ENCODE measurements at places on chromosomes 2 and 18.

DNA sequence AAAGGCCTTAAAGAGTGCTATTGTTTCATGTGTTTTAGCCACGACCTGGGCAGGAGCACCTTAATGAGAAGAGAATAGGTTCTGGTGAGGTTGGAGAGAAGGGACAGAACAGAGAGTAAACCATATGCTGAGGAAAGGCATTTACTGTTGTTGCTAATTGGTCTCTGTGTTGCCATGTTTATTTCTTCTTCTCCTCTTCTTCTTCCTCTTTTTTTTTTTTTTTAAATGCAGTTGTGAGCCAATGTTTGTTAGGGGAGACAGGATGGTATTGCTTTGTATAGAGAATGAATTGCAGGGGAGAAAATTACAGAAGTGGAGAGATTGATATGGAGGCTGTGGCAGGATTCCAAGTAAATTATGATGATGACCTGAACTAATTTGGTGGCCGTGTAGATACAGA, 2.6 kb downstream of the SCN9A start:
- DNase-seq: no peak

- DNase-seq: no peak
Observed at GRCh38 chr2:9757501-9758264, 85.6 kb upstream of the TAF1B start.

DNA sequence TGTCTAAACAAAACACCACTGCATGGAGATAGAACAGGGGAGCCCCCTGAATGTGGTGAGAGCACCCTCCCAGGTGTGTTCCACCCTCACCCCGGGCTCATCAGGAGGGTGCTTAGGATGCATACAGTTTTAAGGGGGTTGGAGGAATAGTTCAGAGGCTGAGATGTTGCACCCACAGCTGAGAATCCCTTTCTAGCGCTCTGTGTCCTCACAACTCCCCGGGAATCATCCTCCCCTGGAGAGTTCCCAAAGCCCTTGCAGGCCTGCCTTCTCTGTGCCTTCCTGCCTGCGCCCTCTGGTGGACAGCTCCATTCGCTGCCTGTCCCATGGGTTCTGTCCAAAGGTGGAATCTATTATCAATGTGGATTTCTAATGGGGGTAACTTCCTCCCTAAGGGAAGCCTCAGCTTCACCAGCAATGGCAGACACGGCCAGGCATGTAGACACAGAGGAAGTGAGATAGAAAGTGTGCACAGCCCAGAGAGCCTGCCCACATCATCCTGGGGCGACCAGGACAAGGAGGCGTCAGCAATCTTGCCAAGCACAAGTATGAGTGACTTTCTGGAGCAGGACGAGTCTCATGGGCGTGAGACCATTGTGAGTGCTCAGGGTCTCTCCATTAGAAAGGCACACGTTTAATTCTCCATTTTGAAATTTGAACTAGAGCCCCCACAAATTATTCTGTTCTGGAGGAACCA, 1.2 kb upstream of the UGT1A5 start:
- DNase-seq: no peak

DNA sequence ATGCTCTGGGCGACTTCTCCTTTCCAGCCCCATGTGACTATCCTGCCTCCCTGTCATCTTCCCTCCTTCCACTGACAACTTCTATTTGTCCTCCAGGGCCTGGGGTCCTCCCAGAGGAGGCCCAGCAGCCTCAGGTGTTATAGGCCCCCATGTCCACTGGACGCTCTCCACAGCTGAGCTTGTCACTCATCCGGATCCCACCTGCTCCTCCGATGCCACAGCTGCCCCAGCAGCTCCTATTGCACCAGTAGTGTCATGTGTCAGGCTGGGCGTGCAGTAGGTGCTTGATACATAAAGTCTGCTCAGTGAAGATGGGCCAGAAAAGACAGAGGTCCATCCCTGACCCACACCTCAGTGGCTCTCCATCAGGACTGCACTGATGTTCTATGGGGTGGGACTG, 305.7 kb upstream of the MYT1L start:
- no peak for DNase-seq

DNA sequence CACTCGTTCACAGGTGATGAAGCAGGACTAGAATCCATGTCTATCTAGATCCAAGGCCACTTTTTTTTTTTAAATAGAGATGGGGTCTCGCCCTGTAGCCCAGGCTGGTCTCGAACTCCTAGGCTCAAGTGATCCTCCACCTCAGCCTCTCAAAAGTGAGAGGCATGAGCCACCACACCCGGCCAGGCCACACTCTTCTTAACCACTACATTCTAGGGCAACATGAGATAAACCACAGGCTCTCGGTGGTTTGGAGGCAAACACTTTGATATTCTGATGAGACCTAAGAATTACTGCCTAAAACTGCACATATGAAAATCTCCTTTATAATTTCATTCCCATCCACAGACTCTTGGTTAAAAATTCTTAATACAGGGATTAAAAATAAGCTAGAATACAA, 51.8 kb downstream of the USP34 start:
- no peak for DNase-seq

- DNase-seq: no peak
Observed at GRCh38 chr2:135320465-135321355, 210.3 kb downstream of the ZRANB3 start.

- DNase-seq: no peak
Observed at GRCh38 chr18:23204589-23205235, 69.4 kb downstream of the CABLES1 start.

GRCh38 chr18:45456090-45457021, 158.9 kb upstream of the SLC14A2 start:
- DNase-seq: no peak

GRCh38 chr2:241848761-241849615, 9.7 kb downstream of the PDCD1 start:
- no peak for DNase-seq

DNA sequence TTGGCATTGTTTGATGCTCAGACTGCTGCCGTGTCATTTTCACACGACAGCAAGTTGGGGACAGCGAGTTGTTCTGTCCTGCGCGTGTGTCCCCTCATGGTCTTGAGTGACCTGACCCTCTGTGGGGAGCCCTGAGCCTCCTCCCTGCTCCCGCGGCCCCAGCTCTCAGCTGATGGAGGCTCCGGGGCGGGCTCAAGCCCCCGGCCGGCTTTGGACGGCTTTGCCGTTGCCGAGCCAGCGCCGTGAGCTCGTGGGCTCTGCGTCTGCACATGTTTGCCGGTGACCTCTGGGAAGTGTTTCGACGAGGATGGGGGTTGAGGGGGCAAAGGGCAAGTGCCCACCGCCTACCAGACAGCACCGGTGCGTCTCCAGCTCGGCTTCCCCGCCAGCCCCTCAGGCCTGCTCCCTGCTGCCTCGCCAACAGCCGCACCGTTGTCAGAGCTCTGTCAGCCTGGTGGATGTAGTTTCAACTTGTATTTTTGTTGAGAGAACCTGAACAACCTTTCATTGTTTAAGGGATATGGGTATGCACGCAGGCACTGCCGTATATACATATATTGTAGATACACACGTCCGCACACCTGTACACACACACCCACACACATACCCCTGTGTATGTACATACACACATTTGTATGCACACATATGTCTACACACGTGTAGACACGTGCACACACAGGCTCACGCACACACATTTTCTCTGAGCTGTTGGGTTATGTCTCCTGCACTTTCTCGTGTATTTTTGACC, 13.7 kb downstream of the PDCD1 start:
- no peak for DNase-seq

DNA sequence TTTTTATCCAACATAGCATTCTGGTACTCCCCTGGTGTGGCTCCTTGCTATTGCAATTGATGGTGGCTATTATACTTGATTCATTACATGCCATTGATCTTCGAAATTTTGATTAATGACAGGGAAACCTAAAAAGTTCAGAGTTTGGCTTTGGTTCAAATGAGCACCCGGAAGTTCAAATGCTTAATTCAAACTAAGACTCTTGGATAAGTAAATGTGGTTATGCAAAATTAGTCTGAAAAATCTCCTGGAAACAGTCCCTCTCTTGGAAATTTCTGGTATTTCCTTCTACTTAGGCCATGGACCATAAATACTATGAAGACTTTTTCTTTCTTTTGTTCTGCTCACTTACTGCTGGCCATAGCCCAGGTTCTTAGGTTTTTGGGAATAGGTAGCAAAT, 65.3 kb upstream of the SMIM21 start:
- DNase-seq: no peak

GRCh38 chr18:35949903-35950627, 22.4 kb upstream of the RMP24 start:
- DNase-seq: peak; percentile 19

- DNase-seq: no peak
Observed at GRCh38 chr2:111157071-111157661, 36.5 kb downstream of the BCL2L11 start.

- no peak for DNase-seq
Observed at GRCh38 chr2:162564140-162564539, 220.2 kb downstream of the GCA start.

- no peak for DNase-seq
Observed at GRCh38 chr2:32166115-32166574, 481 bp downstream of the SLC30A6 start.

- no peak for DNase-seq
Observed at GRCh38 chr2:6812857-6813530, 52.7 kb downstream of the CMPK2 start.

DNA sequence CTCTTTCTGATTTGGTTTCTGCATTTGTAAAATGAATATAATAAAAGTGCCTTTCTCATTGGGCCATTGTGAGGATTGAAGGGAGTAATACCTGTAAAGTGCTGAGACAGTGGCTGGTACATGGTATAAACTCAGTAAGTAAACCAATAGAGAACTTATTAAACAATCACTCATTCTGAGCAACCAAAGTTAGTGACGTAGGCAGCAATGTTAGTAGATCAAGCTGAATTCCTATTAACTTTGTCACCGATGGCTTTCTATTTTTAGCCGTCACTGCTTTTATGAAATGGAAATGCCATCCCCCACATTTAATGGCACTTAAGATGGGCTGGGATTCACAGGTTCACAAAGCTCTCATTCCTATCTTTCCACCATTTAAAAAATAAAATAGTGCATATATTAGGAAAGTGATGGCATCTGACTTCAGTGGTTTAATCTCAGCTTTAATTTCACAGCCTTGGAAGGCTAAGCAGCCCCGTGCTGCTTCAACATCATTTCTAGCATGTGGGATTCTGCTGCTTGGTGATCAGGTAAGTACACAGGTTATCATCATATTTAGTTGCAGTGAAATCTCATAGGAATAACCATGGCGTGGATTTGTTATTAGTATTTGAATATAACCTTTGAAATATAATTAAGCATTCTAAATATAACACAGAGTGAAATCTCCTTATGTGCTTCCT, 17.6 kb upstream of the PPP4R1 start:
- DNase-seq: no peak

- no peak for DNase-seq
Observed at GRCh38 chr2:122873951-122874350, 1118.5 kb downstream of the TSN start.

GRCh38 chr2:15223887-15224286, 337.2 kb downstream of the NBAS start:
- no peak for DNase-seq

- no peak for DNase-seq
Observed at GRCh38 chr18:31255953-31256352, 62.0 kb upstream of the DSG1 start.

- no peak for DNase-seq
Observed at GRCh38 chr2:16494836-16495508, 170.7 kb downstream of the CYRIA start.

- no peak for DNase-seq
Observed at GRCh38 chr2:151808258-151809072, 19.8 kb downstream of the ARL5A start.

GRCh38 chr18:59988098-59988706, 88.4 kb downstream of the PMAIP1 start:
- DNase-seq: no peak

DNA sequence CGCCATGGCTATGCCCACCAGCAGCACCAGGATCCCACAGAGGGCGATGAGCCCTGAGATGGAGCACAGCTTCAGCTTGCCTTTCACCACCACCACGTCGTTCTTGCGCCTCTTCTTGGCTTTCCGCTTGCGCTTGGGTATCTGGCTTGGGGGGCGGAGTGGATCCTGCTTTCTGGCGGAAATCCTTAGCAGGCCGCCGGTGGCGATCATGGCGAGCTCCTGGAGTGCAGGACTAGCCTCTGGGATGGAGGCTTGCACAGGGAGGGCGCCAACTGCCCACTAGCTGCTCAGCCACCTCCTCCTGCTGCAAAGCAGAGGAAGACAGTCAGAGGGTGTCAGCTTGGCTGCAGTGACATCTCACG, 3.5 kb downstream of the TMEM200C start:
- no peak for DNase-seq

- no peak for DNase-seq
Observed at GRCh38 chr18:48754993-48755473, 195.7 kb downstream of the SMAD7 start.

DNA sequence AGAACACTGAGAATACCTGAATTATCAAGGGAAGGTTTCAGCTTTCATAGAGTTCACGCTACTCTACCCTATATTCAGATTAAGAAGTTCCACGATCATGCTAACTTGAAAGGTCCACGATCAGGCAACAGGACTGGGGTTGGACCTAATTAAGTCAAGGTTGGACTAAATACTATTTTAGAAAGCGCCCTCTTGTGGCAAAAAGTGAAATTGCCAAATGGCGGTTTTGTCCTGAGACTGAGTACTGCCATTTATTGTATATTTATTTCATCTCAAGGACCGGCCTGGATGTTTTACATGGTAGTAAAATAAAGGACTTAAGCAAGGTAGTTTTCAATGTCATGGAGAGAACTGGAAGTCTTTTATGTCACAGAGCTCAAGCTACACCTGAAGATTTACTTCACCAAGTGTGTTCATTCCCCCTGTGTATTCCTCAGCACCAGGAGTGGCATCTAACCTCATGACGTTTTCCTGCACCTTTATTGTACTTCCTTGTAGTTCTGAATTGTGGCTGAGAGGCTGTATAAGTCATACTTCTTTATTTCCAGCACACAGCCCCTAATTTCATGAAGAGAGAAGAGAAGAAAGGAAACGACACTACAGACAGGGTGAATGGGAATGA, 56.8 kb downstream of the SRD5A2 start:
- DNase-seq: no peak

- no peak for DNase-seq
Observed at GRCh38 chr2:85678377-85678776, 10.4 kb upstream of the SFTPB start.

DNA sequence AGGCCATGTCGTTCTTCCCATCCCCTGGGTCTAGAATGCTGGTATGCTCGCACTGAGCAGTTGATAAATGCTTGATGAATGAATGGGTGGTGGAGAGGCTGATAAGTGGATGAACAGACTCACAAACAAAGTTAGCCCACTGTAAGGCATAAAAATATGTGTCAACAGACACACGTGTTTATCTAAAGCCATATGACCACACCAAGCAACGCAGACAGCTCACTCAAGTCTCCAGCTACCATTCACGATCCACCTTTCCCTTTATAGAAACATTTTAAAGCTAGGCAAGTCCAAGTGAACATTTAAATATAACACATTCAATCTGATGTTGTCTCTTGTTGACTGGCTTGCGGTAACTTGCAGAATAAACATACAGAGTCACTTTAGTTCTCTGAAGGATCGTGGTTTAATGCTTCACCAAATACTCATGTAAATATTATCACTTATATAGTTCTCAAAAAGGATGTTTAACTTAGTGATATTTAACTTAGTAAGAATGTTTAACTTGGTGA, 105.5 kb downstream of the NOL10 start:
- DNase-seq: no peak

GRCh38 chr18:25233528-25234321, 118.2 kb downstream of the ZNF521 start:
- no peak for DNase-seq

Measured in activated gamma-delta T cell (primary cell).